ENCODE measurements at places on chromosomes 2 and 18.

GRCh38 chr2:38352336-38352735 lies 24.7 kb downstream of the ATL2 start:
- DNase-seq: no peak

- DNase-seq: no peak
Measured at GRCh38 chr2:25062511-25062917, 20.6 kb downstream of the EFR3B start.

DNA sequence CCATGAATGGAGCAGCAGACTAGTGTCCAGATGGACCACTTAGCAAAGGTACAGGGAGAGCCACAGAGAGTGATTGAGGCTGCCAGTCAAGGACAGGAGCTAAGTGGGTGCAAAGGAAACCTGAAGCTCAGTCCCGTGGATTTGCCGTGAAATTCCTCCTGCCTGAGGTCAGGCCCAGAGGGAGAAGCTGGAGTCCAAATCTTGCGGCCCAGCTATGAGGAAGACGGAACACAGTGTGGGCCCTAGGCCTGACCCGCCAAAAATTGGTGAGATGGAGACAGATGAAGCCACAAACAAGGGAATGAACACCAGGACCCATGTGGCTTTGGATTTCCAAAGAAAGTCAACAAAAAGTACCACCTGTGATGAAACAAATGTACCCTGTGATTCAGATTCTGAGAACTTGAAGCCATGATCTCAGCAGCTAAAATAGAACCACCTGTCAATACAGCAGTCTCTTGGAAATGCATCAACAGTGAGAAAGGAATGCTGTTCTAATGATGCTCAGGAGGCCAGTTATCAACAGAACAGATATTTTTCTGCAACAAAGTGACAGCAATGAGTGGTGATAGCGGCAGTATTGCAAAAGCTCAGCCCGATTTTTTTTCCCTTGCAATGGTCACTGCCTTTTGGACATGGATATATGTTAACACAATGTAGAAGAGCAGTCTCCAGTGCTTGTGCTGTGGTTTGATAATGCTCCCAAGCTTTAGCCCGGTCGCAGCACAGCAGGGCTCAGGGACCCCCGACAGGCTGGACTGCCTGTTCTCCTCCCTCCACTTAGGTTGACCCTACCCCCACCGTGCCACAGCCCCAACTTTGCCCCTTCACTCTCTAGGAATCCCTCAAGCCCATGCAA lies 10.7 kb downstream of the COL6A3 start:
- DNase-seq: no peak

DNA sequence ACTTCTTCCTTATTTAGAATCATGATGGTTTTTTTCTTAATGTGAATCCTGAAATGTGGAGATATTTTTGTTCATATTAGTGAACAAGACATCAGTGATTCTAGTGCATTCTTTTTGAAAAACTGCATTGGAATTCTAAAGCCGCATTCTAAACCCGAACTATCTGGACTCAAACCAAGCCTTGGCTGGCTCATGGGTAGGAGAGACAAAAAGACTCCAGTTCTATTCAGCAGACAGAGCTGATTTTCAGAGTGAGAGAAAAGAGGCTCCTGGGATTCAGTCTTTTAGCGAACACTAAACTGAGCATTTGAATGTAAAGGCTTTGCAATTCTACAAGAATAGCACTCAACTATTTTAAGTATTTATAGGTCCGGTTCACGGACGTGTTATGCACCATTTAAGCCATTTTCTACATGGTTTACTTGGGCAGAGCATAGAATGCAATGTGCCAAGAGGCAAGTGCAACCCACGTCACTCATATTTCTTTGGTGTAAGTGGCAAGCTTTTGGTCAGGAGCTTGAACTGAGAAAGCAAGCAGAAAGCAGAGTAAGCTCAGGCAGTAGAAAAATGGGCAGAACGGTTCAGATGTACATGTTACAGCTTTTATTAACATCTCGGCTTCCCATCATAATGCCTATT lies 227.3 kb upstream of the RAB12 start:
- no peak for DNase-seq

Measured in activated T-helper 1 cell treated with Interleukin-2 at 50 U/mL for 16 hours (primary cell).